ENCODE measurements at places on chromosomes 5 and 9.
A peak's percentile ranks its signal among the peaks of the same experiment; 100 is the strongest.

GRCh38 chr5:73218552-73219171, 45.7 kb downstream of the TMEM174 start:
- DNase-seq: peak; percentile 6

DNA sequence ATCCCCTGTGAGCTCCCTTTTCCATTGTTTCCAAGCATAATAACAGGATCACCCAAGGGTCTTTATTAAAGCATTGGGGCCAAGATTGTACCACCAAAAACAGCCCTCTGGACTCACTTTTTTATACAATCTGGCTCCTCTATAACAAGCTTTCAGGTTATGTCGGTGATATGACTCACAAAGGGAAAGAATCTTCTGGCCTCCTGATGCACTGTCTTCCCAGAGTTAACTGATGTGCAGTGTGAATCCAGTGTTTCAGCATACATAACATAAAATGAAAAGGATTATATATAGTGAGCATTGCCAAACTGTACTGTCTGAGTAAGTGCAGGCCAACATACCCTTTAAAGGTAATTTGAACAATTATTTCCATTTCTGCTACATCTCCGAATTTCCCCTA, 33.9 kb upstream of the MAN2A1 start:
- no peak for DNase-seq

GRCh38 chr9:29183971-29184370, 1610.7 kb upstream of the C9orf72 start:
- no peak for DNase-seq

- no peak for DNase-seq
These were observed 50.3 kb downstream of the NSD1 start for GRCh38 chr5:177183766-177184360.

- DNase-seq: no peak
These were observed 115.2 kb upstream of the IFNE start for GRCh38 chr9:21597284-21597683.

- DNase-seq: no peak
These were observed 85.0 kb upstream of the RASA1 start for GRCh38 chr5:87182649-87183048.

DNA sequence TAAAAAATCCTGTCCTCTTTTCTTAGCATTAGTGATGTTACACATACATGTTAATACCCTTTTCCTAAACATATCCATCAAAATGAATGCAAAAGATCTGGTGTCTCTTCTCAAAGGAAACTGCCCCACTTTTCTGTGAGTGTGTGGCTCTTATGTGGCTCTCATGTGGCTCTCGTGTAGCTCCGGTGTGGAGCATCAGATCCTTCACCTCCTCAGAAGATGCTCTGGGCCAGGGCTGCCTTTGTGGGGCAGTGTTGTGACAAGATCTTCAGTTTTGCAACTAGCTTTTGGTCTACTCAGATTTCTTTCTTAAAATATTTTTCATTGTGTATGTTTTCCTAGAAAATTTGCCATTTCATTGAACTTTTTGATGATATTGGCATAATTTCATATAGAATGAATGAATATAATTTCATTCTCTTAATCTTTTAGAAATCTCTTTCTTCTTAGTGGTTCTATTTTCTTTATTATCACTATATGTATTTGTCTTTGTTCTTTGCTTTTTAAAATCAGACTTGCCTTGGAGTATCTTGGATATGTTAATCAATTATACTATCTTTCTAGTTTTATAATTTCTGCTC, 19.4 kb downstream of the GARNL3 start:
- peak; percentile 76 for DNase-seq

- DNase-seq: no peak
These were observed 64.5 kb upstream of the PIP5K1B start for GRCh38 chr9:68640421-68641089.

- no peak for DNase-seq
These were observed 602.6 kb upstream of the DAB2 start for GRCh38 chr5:40027400-40027799.

- peak; percentile 59 for DNase-seq
These were observed 269.8 kb downstream of the SYK start for GRCh38 chr9:91071184-91071990.

- no peak for DNase-seq
These were observed 1.9 kb downstream of the EMB start for GRCh38 chr5:50439221-50439620.

- no peak for DNase-seq
These were observed 1.6 kb downstream of the DMRT2 start for GRCh38 chr9:1051584-1052275.

DNA sequence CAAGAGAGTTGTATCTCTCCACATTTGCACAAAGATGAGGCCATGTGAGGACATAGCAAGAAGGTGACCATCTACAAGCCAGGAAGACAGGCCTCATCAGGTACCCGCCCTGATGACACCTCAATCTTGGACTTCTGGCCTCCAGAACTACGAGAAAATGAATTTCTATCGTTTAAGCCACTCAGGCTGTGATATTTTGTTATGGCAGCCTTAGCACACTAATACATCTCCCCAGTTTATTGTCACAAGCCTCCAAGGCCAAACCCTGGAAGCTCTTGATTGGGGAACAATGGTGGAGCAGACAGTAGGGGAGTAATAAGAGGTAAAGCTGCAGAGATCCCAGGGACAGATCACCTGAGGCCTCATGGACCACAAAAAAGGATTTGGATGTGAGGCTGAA, 7.7 kb upstream of the P4HA2 start:
- no peak for DNase-seq

Data from G401 (cell line).